ENCODE measurements at places on chromosomes 3 and 15. TPM values are rescaled to one million over a fixed set of nuclear protein-coding genes. Genes with fewer than 3 reads are reported as not detected.

Gene MYRIP
- 12.1 TPM for total RNA-seq

Gene COL8A1
- total RNA-seq: 34.4 TPM

- no peak for DNase-seq
These were observed 30.3 kb upstream of the CMC1 start for GRCh38 chr3:28210968-28211713.

Gene TIGIT
- 0.53 TPM for total RNA-seq

Gene RTP1
- not detected for total RNA-seq

DNA sequence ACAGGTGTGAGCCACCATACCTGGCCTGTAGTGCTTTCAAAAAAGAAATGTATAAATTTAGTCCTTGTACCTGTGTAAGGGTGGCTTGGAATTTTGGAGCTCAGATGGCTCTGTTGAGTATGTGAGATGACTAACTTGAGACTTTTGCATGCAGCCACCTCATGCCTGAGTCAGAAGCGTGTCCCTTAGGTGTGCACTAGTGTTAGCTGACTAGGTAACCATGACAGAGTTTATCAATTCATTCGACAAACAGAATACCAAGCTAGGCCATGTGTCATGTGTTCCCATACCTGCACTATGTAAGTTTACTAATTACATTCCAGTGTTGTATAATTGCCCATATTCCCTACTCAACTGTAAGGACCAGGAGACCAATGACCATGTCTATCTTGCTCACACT, 4.0 kb upstream of the ZNF639 start:
- DNase-seq: no peak

GRCh38 chr3:163462446-163462845, 1615.8 kb downstream of the SI start:
- DNase-seq: no peak

- no peak for DNase-seq
These were observed 138.3 kb downstream of the P3H2 start for GRCh38 chr3:189982321-189982945.

GRCh38 chr15:37137221-37137620, 36.9 kb upstream of the MEIS2 start:
- no peak for DNase-seq

GRCh38 chr3:27387625-27388024, 18.4 kb upstream of the NEK10 start:
- no peak for DNase-seq

DNA sequence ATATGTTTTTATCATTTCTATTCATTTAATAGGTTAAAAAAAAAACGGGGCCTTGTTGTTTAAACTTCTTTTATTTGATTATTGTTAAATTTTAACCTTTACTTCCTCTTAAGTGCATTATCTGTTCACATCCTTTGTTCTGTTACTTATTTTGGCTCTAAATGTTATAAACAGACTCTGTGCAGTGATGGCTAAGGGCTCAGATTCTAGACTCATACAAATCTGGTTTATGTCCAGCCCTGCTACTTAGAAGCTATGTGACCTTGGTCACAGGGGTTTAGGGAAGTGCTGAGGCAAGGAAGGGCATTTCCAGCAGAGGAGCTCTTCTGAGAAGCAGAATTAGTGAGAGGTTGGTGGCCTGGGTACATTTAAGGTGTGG, 55.3 kb upstream of the VILL start:
- no peak for DNase-seq

Gene WDR49
- total RNA-seq: 25.3 TPM

- no peak for DNase-seq
These were observed 9.3 kb downstream of the PARL start for GRCh38 chr3:183875411-183875810.

Gene BTLA
- not detected for total RNA-seq

Gene MCTP2
- 0.72 TPM for total RNA-seq

Gene TNFSF10
- total RNA-seq: 15.0 TPM

DNA sequence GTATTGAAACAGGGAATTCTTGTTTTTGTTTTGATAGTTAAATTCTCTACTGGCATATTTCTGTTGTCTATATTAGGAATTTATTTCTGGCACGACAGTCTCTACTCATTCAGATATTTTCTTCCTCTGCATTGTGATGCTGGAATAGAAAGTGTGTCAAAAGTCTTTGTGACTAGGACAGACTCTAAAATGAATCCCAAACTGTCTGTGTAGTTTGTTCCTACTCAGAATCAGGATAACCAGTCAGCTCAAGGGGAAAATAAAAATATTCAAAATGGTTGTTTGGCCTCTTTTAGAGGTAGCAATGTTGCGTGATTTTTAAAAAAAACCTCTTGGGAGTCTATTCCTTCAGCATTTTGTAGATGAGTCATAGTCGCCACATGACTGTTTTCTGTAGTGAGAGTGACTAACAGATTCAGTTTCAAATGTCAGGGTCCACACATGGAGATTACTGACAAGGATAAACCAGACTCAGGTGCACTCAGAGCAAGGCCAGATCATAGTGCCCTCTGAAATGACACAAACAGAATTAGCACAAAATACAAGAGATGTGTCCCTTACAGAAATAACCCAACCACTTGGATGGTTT, 13.1 kb downstream of the SLC7A14 start:
- DNase-seq: no peak

DNA sequence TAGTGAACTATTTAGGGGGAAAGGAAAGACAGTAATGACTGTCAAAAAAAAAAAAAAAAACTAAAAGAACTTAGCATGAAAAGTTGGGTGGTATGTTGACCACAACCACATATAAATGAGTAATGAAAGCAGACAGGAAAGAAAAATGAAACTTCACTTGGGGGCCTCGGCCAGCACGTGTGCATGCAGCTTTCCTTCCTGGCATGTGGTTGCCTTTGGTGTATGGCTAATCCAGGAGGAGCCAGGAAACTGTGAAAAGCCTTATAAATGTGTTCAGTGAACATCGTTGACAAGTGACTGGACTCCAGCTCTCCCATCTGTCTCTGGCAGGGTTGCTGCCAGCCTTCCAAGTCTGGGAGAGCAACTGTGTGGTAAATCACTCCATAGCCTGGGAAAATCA, 195.1 kb downstream of the DTWD1 start:
- DNase-seq: peak; percentile 52

DNA sequence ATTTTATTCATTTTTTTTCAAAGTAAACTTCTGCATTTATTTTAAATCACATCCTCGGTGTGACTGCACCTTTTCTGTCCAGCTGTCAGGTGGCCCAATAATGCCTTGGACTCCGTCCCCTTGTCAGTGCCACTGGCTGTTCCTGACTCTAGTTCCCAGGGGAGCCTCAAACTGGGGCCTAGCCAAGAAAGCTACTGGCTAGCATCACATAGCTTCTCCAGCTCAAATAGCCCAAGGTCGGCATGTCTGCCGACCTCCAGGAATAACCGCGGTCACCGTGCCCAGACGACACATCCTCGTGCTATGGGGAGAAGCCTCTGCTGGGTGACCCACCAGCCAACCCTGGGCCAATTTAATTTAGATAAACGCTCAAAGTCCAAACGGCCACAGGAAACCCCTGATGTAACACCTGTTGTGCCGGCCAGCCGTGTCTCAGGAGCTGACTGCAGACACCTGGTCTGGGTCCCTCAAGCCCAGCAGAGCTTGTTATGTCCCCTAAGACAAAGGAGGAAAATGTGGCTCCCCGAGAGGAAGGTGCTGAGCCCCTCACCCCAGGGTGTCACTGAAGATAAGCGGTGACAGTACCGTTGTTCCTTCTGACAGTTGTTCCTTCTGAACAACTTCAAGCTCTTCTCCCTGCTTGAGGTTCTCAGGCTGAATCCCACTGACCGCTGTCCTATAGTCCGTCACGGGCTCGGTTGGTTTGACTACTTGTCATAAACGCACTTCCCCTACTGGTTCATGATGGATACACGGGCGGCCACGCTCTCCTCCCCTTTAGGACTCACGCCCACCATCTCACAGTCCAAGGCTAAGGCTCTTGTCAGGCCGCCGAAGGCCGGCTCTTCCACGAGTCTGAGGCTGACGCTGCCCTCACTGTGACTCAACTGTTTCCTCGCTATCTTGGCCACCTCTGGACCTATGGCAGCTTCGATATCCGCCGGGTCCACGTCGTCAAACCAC, 126.2 kb downstream of the KLF13 start:
- no peak for DNase-seq

DNA sequence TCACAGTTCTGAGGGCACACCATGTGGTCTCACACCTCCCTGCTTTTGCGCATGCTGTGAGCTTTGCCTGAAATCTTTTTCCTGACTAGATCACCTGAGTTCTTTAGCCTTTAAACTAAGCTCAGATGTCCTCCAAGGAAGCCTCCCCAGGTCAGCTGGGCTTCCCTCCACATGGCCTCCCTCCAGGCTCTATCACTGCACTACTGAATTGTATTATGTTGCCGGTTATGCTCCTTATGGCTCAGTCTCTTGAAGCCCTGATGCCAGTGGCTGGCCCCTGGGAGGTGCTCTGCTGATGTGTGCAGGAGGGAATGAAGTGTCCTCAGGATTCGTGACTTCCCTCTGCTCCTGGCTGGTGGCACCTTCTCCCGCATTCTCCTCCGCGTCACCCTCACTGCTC, 93.3 kb upstream of the BLM start:
- DNase-seq: no peak

- DNase-seq: no peak
These were observed 29.3 kb upstream of the ST3GAL6 start for GRCh38 chr3:98733812-98734281.

Gene PPP1R14D
- total RNA-seq: not detected

DNA sequence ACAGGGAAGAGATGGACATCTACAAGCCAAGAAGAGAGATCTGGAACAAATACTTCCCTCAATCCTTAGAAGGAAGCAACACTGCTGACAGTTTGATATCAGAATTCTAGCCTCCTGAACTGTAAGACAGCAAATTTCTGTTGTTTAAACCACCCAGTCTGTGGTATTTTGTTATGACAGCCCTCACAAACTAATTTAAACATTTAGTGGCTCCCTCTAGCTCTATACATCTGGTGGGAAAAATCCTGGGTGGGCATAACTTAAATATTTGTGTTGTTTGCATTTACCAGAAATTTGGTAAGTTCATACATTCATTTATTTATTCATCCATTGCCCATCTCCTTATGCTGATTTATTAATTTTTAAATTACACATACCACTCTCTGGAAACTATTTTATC, 62.5 kb upstream of the GSK3B start:
- no peak for DNase-seq

- DNase-seq: no peak
These were observed 157.4 kb upstream of the AGTR1 start for GRCh38 chr3:148540266-148540665.

DNA sequence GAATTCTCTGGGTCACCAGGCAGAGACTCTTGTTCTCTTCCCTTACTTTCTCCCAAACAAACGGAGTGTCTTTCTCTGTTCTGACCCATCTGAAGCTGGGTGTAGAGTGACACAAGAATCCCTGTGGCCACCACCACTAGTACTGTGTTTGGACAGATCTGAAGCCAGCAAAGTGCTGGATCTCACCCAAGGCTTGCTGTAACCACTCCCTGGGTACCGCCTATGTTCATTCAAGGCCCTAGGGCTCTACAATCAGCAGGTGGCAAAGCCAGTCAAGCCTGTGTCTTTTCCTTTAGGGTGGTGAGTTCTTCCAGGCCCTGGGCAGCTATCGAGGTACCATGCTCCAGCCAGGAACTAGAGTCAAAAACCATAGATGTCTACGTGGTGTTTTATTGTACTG, 149.2 kb upstream of the CTNNB1 start:
- DNase-seq: no peak

Gene IMPG2
- 0.35 TPM for total RNA-seq

DNA sequence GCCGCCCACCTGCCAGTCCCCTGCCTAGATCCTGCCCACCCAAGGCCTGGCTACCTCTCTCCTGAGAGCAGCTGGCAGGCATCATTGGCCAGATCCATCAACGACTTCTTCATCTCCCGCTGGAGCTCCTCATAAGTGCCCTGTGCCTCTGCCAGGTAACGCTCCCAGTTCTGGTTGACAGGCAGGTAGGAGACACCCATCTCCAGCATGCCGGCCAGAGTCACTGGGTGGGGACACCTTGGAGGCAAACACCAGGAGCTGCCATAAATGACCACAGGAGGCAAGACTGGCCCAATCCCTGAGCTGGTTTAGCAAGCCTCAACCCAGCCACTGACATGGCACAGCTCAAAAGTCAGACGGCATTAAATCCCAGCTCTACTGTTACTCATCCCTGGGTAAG, 7.5 kb downstream of the POLG start:
- DNase-seq: no peak

Gene TIMP4
- total RNA-seq: 15.0 TPM

Gene EXD1
- total RNA-seq: not detected

Gene LRRC31
- total RNA-seq: not detected

Gene TUSC7
- not detected for total RNA-seq

DNA sequence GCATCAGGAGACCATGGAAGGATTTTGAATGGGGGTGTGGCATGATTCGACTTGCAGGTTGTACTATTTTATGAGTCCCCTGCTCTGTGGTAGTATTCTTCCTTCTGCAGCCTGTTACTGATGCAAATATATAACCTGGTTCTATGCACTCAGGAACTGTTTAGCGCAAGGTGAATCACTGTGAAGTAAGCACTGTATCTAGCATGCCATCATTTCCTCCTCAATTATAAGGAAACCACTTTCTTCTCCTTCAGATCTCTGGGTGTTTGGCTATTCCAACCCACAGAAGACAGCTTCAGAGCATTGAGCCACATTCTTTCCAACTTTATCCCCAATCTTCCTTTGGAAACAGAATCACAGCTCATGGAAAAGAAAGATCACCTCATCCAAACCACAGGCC, 176.7 kb downstream of the DIPK2A start:
- no peak for DNase-seq

Gene ANKRD34C
- not detected for total RNA-seq

Gene CPNE4
- 2.1 TPM for total RNA-seq

DNA sequence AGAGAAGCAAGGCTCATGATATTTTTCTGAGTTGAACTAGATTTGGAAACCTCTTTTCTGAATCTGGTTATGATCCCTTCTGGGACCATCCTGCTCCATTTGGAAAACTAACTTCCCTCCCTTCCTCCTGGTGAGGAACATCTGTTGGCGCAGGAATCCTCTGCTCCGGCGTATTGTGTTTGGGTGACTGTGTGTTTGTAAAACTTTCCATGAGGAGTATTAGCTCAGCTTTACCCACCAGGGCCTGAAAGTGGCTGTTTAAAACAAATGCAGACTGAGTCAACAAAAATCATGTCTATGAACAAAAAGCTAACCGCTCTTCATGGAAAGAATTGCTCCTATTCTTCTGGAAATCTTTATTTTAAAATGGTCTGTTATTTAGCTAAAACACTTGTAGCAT, 17.7 kb downstream of the STARD9 start:
- peak; percentile 49 for DNase-seq

Gene TRPM7
- total RNA-seq: 29.0 TPM

- DNase-seq: no peak
These were observed 37.3 kb downstream of the CACNA2D2 start for GRCh38 chr3:50466177-50466576.

Gene TAMM41
- 9.8 TPM for total RNA-seq

GRCh38 chr15:74174219-74174957, 878 bp downstream of the ISLR start:
- DNase-seq: peak; percentile 81

- DNase-seq: no peak
These were observed 45.2 kb upstream of the ABI3BP start for GRCh38 chr3:101038393-101038792.

DNA sequence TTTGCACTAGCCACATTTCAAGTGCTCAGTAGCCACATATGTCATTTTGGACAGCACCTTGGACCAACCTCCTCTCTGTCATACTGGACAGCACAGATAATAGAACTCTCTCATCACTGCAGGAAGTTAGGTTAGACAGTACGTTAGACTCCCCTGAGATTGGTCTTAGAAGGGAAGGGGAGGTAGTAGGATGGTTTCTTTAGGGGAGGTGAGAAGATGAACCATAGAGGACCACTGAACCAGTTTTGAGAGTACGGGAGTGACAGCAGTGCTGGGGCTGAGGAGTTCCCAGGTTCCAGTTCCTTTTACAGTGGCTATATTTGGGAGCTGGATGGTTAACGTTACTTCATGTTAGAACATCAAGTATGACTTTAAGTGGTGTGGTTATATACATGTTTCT, 7.8 kb downstream of the LRCH3 start:
- no peak for DNase-seq
